Breast epithelium (tissue), 4 donors: ENCODE measurements at places on chromosomes 16 and 17. TPM values are rescaled to one million over a fixed set of nuclear protein-coding genes. Genes with fewer than 3 reads are reported as not detected.
A peak's percentile ranks its signal among the peaks of the same experiment; 100 is the strongest.

GRCh38 chr16:80585764-80586163, 45.0 kb downstream of the DYNLRB2 start:
- no peak for DNase-seq
- no peak overlapping the region for H3K27ac ChIP-seq
- H3K36me3 ChIP-seq: no peaks in the 10 kb centered on the region
- no peaks in the 10 kb centered on the region for H3K4me1 ChIP-seq

- H3K4me1 ChIP-seq: no peaks in the 10 kb centered on the region
- no peak overlapping the region for H3K4me3 ChIP-seq
- no peak overlapping the region for H3K27ac ChIP-seq
- H3K36me3 ChIP-seq: no peaks in the 10 kb centered on the region
- no peak for DNase-seq
Observed at GRCh38 chr16:27771201-27771910, 221.4 kb downstream of the KATNIP start.

COL1A1 gene
- 67.2 TPM for total RNA-seq

ERN1 gene
- total RNA-seq: 40.8 TPM

MYH11 gene
- total RNA-seq: 11.7 TPM

SLC5A10 gene
- not detected for total RNA-seq

DNA sequence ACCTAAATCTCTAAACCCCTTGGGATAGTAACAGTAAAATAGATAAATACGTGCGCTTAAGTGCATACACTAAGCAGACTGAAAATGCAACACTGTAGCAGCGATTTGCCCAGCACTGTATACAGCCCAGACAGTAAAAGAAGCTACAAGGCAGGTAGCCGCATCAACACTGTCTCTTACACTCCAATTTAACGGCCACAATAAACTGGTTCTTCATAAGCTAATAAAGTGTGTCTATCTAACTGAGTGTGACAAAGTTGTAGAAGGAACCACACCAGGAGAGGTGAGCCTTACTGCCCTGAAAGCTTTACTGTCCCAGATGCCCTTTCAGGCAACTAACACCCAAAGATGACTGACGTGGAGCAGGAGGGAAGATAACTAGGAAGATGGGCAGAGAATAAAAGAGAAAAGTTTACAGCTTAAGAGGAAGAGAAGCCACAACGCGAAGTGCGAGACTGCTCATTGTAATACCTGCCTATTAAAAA, 847 bp downstream of the ZDHHC7 start:
- no peaks in the 10 kb centered on the region for H3K36me3 ChIP-seq
- no peak for DNase-seq
- peak overlapping the region; percentile 97 for H3K27ac ChIP-seq
- no peaks in the 10 kb centered on the region for H3K27me3 ChIP-seq

PRSS33 gene
- total RNA-seq: not detected

DNA sequence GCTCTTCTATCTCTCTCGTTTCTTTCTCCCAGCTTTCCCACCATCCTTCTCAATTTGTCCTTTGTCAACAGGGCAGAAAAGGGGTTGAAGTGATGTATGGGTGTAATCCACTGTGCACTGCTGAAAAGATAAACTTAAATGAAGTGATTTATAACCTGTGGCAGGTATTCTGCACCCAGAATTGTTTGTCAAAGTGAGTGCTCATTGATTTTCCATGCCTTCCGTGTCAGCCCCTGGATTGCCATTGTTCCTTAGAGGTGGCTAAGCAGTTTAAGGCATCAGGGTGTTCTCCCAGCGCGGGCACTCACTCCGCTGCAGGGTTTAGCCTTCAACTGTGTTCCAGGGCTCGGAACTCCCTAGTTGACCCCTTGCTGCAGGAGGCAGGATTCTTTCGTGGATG, 82.9 kb downstream of the PITPNC1 start:
- no peak for DNase-seq
- no peaks in the 10 kb centered on the region for H3K27me3 ChIP-seq
- H3K4me3 ChIP-seq: no peak overlapping the region
- H3K4me1 ChIP-seq: no peaks in the 10 kb centered on the region

DNA sequence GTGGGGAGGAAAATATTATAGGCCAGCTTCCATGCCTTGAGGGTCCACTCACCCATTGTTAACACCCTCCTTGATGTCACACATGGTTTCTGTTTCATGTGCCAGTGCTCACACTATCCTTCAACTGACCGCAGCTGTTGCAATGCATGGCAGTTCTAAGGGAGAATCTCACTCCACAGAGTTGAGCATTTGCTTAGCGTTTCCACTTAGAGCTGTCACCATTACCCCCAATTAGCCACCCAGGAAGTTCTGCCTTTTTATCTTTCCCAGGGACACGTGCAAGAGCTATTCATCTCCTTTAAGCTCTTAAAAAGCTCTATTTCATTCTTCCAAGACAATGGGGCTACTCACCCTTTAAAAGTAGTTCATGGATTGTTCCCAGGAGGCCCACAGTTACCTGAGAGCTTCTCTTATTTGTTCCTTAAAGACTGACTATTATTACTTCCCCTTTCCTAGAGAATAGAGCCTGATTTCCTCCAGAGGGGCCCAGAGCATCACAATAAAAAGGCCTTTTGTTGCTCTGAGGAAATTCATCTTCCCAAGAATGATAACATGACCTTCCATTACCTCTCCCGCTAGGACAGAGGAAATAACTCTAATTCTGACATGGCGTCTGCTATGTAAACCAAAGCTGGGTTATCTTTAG, 126.8 kb downstream of the CACNG3 start:
- no peaks in the 10 kb centered on the region for H3K27me3 ChIP-seq
- no peak overlapping the region for H3K27ac ChIP-seq
- no peak for DNase-seq
- no peaks in the 10 kb centered on the region for H3K4me1 ChIP-seq
- H3K36me3 ChIP-seq: no peaks in the 10 kb centered on the region

SPATA32 gene
- 0.44 TPM for total RNA-seq

GRCh38 chr16:19810817-19811731, 73.6 kb downstream of the GPRC5B start:
- no peaks in the 10 kb centered on the region for H3K27me3 ChIP-seq
- no peak overlapping the region for H3K4me3 ChIP-seq
- H3K4me1 ChIP-seq: no peaks in the 10 kb centered on the region

DNA sequence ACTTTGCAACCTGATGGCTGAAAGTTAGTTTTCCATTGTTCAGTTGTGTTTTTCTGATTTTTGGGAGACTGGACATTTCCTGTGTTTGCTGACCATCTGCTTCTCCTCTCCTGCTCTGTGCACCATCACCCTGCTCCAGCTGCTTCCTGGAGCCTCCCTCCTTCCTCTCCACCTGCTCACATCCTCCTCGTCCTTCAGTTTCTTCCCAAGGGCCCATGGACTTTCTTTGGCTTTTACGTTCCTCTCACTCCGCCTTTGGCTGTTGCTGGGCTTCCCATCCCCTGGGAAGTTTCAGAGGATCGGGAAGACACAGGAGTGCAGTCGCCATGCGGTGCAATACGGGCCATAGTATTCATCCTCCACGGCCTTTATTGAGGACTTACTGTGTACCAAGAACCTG, 61.6 kb downstream of the TNFRSF13B start:
- H3K36me3 ChIP-seq: no peaks in the 10 kb centered on the region
- no peaks in the 10 kb centered on the region for H3K27me3 ChIP-seq
- no peak overlapping the region for H3K4me3 ChIP-seq
- peak; percentile 17 for DNase-seq
- H3K4me1 ChIP-seq: no peaks in the 10 kb centered on the region

- H3K27me3 ChIP-seq: no peaks in the 10 kb centered on the region
- H3K4me1 ChIP-seq: no peaks in the 10 kb centered on the region
- DNase-seq: peak; percentile 45
- no peak overlapping the region for H3K4me3 ChIP-seq
Observed at GRCh38 chr17:40612599-40613244, 34.9 kb downstream of the SMARCE1 start.

DNA sequence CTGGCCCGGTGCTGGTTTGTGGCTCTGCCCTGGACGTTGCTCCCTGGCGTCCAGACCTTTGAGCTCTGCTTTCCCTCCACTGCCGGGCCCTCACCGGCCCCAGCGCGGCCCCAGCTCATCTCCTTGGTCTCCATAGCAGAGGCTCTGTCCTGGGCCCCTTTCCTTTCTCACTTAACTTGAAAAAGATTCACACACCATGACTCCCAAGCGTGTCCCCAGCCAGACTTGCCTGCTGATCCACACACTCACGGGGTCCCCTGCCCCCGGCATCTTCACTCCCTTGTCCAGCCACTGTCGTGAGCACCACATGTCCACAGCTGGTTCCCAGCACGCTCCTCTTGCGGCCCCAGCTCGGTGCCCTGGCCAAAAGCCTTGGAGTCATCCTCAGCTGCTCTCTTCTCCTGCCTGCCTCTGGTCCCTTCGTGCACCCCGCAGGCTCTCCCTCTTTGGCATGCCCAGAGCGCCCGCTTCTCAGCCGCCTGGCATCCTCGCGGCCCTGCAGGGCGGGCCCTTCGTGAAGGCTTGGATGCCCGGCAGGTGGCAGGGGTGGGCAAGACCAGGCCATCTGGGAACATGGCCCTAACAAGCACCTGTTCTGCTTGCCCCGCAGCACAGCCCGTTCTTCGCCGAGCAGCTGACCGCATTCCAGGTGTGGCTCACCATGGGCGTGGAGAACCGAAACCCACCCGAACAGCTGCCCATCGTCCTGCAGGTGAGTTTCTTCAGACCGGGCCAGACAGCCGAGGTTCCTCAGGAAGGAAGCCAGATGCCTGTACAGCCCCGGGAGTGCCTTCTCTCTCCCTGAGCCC, 145.6 kb upstream of the CHMP6 start:
- no peaks in the 10 kb centered on the region for H3K4me1 ChIP-seq
- no peaks in the 10 kb centered on the region for H3K36me3 ChIP-seq
- no peak for DNase-seq
- H3K27me3 ChIP-seq: no peaks in the 10 kb centered on the region

DNA sequence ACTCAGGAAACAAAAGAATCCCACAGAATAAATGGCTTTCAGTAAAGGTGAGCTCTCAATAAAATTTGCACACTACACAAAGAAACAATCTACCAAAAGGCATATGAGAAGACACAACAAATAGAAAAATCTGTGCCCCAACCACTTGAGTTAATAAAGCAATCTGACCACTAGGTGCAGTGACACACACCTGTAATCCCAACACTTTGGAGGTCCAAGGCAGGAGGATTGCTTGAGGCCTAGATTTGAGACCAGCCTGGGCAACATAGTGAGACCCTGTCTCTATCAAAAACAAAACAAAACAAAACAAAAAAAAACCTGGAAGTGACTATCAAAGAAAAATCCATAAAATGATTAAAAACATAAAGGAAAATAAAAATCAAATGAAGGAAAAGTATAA, 9.6 kb upstream of the ABCA5 start:
- no peak for DNase-seq
- no peaks in the 10 kb centered on the region for H3K4me1 ChIP-seq

DNA sequence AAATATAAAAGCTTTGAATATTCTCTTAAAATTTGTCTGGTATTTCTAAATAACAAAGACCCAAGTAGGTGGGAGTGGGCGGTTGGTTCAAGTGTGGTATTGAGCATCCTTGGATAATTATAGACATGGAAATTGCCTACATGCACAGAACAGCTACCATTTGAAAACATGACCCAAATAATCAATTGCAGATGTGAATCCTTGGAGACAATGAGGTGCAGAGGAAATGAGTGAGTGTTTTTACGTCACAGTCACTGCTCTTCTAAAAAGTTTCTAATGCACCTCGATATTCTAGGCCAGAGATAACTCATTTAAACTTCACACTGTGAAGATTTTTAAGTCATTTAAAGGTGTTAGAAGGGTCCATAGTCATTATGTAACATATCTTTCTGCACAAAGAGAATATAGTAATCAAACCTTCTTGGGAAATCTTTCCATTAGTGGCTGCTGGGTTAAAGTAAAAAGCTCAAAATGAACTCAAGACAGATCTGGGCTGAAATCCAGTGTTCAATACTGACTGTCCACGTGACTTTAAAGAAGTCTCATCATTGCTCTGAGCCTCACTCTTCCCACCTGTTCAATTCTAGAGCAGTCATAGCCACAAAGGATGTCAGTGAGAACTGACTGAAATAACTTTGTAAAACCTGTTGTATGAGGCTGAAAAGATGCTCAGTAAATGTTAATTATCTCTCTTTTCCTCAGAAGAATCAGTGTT, 144.5 kb downstream of the CDH11 start:
- H3K27me3 ChIP-seq: no peaks in the 10 kb centered on the region
- H3K4me1 ChIP-seq: no peaks in the 10 kb centered on the region
- no peaks in the 10 kb centered on the region for H3K36me3 ChIP-seq
- no peak for DNase-seq

DNA sequence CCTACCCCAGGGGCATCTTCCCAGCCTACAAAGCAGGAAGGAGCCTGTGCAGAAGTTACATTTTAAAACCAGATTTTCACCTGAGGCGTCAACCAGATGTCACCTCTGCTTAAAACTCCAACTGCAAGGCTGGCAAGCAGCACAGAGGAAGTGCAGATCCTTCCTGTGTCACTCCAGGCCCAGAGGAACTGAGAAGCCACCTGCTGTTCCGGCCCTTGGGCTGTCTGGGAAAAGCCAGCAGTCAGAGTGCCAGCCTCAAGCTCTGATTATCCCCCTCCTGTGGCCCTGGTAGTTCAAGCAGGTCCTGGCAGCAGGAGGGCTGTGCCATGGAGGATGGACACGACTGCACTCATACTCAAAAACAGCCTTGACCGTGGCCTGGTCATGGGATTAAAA, 10.2 kb downstream of the POLR2C start:
- H3K36me3 ChIP-seq: peaks cover 4% of the 10 kb centered on the region
- no peak overlapping the region for H3K27ac ChIP-seq
- H3K4me3 ChIP-seq: no peak overlapping the region
- no peaks in the 10 kb centered on the region for H3K27me3 ChIP-seq
- H3K4me1 ChIP-seq: no peaks in the 10 kb centered on the region
- peak; percentile 10 for DNase-seq

CCL3 gene
- total RNA-seq: 10.8 TPM

GRCh38 chr16:52721331-52721730, 174.4 kb upstream of the TOX3 start:
- H3K27ac ChIP-seq: no peak overlapping the region
- no peak overlapping the region for H3K4me3 ChIP-seq
- no peaks in the 10 kb centered on the region for H3K36me3 ChIP-seq
- H3K27me3 ChIP-seq: no peaks in the 10 kb centered on the region

- no peak overlapping the region for H3K4me3 ChIP-seq
- no peaks in the 10 kb centered on the region for H3K36me3 ChIP-seq
- no peaks in the 10 kb centered on the region for H3K4me1 ChIP-seq
Observed at GRCh38 chr17:37261286-37261685, 114.5 kb upstream of the C17orf78 start.

GRCh38 chr17:57400648-57401047, 144.3 kb downstream of the MSI2 start:
- H3K4me3 ChIP-seq: no peak overlapping the region
- H3K27me3 ChIP-seq: no peaks in the 10 kb centered on the region
- no peak for DNase-seq
- H3K27ac ChIP-seq: no peak overlapping the region
- peaks cover 9% of the 10 kb centered on the region for H3K4me1 ChIP-seq

PSMD7 gene
- total RNA-seq: 76.0 TPM

- H3K4me3 ChIP-seq: no peak overlapping the region
- DNase-seq: peak; percentile 82
- no peaks in the 10 kb centered on the region for H3K4me1 ChIP-seq
- H3K36me3 ChIP-seq: no peaks in the 10 kb centered on the region
Observed at GRCh38 chr17:31654936-31655335, 204.1 kb downstream of the COPRS start.

GRCh38 chr17:81513372-81513752, 763 bp upstream of the ACTG1 start:
- H3K36me3 ChIP-seq: no peaks in the 10 kb centered on the region
- H3K27me3 ChIP-seq: no peaks in the 10 kb centered on the region
- DNase-seq: peak; percentile 73
- H3K4me1 ChIP-seq: peaks cover 8% of the 10 kb centered on the region
